Stimulated activated CD4-positive, alpha-beta T cell treated with anti-CD3 and anti-CD28 coated beads, Interleukin-4, amount 100 ng/mL, for 1 hour (primary cell): ENCODE measurements at places on chromosomes 6 and 20.

DNA sequence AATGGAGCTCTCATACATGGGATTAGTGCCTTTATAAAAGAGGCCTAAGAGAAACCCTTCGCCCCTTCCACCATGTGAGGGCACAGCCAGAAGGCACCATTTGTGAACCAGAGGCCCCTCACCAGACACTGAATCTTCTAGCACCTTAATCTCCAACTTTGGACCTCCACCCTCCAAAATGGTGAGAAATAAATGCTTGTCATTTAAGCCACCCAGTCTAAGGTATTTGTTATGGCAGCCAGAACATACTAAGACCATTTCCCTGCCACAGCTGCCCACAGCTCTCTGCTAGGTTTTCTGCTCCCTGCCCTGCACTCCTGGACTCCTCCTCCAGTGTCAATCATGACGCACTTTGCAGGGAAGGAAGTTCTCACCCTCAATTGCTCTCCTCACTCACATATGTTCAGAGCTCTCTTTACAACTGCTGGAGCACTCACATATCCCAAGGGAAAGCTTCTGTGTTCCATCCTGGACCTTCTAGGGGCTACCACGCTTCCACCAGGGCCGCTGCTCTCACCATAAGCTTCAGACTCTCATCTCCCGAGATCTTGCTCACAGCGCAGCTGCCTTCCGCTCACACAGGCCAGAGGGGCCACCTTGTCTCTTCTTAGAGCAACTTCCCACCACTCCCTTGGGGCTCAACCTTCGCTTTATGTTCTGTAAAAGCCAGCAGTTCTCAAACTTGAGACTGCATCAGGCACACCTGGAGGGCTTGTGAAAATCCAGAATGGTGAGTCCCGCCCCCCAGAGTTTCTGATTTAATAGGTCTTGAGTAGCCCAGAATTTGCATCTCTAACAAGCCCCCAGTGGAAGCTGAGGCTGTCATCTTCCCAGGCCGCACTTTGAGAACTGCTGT, 1.6 kb upstream of the LY86 start:
- DNase-seq = no peak

DNA sequence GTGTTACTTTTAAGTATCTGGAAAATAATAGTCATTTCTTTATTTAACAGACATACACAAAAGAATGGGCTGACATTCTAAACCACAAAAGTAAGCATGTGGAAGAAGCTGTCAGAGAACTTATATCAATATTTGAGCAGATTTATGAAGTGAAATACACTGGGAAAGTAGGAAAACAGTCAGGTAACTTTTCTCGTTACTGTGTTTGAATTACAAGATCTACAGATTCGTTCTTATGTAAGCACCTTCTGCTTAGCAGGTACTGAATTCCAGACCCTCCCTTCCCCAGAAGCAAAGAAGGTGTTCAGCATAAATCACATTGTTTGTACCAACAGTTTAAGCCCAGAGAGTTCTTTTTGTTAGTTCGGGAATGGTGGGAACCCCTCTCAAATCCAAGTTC, 88.0 kb downstream of the DNAH8 start:
- DNase-seq = no peak

- peak; percentile 46 for DNase-seq
These were observed 496 bp downstream of the GRM4 start for GRCh38 chr6:34145161-34146020.

DNA sequence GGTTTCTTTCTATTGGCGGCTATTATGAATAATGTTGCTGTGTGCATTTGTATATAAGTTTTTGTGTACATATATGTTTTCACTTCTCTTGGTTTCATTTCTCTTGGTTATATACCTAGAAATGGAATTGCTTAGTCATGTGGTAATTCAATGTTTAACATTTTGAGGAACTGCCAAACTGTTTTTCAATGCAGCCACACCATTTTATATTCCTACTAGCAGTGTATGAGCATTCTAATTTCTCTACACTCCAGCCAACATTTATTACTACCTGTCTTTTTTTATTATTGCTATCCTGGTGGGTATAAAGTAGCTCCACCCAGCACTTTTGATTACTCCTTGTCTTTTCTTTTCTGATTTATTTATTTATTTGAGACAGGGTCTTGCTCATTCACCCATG, 54.8 kb downstream of the PHACTR2 start:
- DNase-seq = no peak

GRCh38 chr20:16821211-16822089, 73.3 kb downstream of the OTOR start:
- DNase-seq = peak; percentile 4

DNA sequence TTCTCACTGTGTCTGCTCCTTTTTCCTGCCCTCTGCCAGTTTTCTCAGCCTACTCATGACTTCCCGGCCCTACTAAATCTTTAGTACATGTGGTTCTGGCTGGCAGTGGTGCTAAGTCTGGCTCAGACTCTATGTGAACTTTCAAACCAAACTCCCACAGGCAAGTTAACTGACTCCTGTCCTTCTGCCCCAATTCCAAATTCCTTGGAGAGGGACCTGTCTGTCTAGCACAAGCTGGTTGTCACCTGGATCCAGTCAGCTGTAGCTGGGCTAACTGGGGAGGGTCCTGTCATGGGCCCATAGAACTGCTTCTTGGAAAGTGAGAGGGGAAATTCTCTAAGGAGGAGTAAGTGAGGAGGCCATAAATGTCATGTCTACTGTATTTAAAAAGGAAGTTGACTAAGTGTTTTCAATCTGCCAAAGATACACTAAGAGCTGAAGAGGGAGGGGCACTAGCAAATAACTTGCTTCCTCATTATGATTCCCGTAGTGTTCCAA, 240.1 kb downstream of the KCNQ5 start:
- no peak for DNase-seq

DNA sequence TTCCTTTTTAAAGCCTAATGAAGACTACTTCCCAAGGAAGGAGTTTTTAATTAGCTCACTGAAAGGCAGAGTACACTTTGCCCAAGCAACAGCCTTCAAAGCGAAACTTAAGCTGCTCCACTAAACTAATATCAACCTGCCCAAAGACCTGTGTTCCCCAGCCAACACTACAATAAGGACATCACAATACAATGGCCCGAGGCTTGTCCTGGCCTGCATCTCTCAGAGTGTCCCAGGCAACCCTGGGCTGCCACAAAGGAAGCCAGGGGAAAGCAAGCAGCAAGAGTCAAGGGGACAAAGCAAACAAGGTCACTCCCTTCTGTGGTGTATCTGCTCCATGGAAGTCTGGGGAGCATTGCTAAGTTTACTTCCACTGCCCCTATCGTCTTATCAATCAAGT, 52.3 kb downstream of the PIGU start:
- DNase-seq = no peak

GRCh38 chr6:168106633-168107005, 27.6 kb upstream of the FRMD1 start:
- no peak for DNase-seq

- DNase-seq = peak; percentile 71
These were observed 6.9 kb upstream of the HELZ2 start for GRCh38 chr20:63580796-63581461.

GRCh38 chr6:64672131-64672530, 1034.9 kb downstream of the EYS start:
- DNase-seq = no peak

- DNase-seq = no peak
These were observed 1.6 kb upstream of the SERPINB1 start for GRCh38 chr6:2843138-2843740.

DNA sequence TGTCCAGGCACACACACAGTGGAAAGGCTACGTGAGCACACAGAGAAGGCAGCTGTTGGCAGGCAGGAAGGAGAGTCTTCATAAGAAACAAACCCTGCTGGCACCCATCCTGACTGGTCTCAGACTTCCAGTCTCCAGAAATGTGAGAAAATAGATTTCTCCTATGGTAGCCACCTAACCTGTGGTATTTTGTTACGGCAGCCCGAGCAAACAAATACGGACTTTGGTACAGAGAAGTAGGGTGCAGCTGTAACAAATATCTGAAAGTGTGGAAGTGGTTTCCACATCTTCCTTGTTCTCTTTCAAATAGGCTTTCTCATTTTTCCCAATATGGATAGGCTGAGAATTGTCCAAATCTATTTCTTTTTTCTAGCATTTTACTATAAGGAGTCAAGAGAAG, 94.6 kb downstream of the ADGB start:
- no peak for DNase-seq

DNA sequence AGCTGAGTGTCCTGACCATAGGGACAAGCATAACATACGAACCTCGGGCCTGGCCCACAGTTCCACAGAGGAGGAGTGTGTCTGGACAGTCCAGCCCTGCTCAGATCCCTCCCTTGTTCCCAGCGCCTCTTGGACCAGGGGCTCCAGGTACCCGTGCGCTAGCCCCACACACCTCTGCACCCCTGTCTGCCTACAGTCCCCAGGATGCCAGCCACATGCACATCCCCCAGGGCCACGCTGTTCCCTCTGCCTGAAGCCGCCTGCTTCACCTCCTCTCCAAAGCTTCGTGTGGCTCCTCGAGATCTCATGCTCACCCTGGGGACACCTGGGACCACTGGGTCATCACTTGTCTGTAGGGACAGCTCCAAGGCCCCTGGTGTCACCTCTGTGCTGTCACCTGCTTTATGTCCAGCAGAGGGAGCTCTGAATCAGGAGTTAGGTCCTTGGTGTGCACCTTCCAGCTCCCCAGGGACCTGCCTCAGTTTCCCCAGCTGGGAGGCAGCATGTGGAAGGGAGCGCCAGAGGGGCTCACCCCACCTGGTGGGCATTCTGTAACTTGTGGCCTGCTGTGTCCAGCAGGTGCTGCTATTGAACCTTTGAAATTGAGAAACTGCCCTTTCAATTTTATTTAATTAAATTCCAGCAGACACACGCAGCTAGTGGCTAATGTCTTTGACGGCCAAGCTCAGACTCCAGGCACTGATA, 7.3 kb upstream of the YTHDF1 start:
- DNase-seq = peak; percentile 32

DNA sequence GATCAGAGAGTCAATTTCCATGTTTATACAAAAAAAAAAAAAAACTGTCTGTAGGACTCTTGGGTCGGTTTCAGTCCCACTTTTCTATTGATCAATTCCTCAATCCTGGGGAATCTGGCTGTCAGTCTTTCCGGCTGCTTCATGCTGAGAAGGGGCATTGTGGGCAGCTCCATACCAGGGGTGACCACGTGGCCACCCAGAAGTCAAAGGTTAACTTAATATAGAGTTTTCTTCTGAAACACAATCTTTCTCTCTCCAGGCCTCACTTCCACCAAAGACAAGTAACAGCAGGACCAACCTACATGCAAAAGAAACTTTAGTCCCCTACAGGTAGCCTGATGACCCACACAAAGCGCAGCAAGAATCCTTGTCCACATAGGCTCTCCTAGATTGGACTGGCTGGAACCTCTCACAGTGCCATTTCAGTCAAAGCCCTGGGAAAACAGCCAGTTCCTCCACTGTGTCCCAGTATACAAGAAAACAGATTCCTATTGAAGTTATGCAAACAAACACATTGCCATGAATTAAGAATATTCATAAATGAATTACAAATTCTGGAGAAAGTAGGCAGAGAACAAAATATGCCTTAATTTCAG, 18.5 kb upstream of the SERPINB9 start:
- no peak for DNase-seq

- DNase-seq = no peak
These were observed 13.2 kb upstream of the CDH4 start for GRCh38 chr20:61238813-61239212.

GRCh38 chr20:10710991-10711775, 37.4 kb upstream of the JAG1 start:
- DNase-seq = no peak

- DNase-seq = no peak
These were observed 16.4 kb downstream of the TRMT6 start for GRCh38 chr20:5933802-5934436.

DNA sequence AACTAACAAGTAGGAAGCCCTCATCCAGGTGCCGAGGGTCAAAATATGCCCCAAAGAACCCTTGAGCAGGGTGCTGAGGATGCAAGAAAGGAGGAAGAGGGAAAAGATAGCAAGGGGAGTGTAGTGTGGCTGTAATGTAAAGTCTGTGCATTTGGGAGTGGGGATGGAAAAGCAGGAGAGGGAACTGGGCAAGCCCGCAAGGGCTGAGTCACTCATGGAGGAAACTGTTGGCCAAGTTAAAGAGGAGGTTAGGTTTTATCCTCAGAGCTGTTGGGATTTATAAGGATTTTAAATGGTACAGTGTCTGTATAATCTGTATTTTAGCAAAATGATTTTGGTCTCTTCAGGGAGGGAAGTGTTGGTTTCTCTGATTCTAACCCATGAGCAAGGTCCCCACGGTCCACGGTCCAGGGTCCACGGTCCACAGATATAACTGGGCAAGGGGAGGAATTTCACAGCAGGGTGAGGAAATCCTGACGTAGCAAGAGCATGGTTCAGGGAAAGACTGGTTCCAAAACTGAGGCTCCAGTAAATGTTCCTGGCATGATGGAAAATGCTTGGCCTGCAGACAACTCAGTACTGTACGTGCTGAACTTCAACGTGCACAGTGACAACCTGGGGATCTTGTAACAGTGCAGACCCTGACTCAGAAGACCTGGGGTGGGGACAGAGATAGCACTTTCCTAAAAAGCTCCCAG, 759.8 kb downstream of the PTPRT start:
- no peak for DNase-seq

GRCh38 chr20:17227219-17227575, 357 bp downstream of the PCSK2 start:
- DNase-seq = no peak

DNA sequence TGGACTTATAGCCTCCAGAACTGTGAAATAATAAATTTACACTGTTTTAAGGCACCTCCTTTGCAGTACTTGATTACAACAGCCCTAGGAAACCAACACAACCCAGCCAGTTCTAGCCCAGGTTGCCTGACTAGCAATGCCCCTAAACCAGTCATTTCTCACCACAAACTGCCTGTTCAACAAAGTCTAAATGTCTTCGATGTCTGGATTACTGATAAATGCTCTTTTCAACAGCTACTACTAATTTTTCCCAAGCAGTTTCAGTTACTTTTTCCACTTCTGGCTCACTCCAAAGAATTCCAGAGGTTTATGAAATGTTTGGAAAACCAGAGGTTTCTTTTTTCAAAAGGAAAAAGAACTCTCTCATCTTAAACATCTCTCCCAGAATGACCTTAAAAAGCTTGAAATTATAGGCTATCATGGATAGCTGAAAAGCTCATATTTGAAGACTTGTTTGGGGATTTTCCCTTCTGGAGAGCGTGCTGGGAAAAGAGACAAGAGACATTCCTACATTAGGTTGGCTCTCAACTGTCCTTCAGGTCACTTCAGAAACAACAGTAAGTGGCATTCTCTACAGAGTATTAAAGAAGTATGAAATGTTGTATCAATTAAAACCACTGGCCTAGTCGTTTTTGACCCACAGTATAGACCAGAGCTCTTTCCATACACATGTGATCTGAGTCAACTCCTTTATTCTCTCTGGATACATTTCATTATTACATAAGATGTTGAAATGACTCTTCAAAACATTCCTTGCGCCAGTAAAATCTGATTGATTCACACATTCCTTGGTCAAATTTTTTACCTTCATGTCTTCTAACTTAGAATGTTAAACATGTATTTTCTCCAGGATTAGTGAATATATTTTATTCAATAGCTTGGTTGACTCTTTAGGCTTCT, 265.9 kb downstream of the COL12A1 start:
- DNase-seq = no peak
